ENCODE measurements at places on chromosomes 1 and 21.

DNA sequence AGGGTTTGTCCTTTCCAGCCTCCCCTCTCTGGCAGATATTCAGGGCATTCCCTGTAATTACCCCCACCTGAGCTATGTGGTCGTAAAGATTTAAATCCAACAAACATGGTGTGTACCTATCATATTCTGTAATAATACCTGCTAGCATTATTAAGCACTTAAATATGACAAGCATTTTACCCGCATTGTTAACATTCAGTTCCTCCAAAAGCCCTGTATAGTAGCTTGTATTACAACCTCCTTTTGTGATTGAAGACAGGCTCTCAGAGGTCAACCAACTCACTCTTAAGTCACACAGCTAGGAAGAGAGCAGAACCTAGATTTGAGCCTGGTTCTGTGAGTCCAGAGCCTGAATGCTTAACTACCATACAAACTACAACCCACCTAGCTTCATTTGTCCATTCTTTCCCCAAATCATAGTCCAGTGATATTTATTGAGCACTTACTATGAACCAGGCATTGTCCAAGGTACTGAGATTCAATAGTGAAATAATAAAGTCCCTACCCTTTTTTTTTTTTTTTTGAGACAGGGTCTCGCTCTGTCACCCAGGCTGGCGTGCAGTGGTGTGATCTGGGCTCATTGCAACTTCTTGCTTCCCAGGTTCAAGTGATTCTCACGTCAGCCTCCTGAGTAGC lies 13.8 kb upstream of the KDM4A start:
- no peak for DNase-seq

DNA sequence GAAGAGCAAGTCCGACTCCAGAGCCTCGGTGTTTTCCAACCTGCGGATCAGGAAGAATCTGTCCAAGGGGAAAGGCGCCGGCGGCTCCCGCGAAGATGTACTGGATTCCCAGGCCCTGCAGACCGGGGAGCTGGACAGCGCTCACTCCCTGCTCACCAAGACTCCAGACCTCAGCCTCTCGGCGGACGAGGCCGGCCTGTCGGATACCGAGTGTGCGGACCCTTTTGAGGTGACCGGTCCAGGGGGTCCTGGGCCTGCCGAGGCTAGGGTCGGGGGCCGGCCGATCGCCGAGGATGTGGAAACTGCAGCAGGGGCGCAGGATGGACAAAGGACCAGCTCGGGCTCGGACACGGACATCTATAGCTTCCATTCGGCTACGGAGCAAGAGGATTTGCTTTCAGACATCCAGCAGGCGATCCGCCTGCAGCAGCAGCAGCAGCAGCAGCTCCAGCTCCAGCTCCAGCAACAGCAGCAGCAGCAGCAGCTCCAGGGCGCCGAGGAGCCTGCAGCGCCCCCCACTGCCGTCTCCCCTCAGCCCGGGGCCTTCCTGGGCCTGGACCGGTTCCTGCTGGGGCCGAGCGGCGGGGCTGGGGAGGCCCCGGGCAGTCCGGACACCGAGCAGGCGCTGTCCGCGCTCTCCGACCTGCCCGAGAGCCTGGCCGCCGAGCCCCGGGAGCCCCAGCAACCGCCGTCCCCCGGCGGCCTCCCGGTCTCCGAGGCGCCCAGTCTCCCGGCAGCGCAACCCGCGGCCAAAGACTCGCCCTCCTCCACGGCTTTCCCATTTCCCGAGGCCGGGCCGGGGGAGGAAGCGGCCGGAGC lies 827 bp downstream of the FMN2 start:
- no peak for DNase-seq

DNA sequence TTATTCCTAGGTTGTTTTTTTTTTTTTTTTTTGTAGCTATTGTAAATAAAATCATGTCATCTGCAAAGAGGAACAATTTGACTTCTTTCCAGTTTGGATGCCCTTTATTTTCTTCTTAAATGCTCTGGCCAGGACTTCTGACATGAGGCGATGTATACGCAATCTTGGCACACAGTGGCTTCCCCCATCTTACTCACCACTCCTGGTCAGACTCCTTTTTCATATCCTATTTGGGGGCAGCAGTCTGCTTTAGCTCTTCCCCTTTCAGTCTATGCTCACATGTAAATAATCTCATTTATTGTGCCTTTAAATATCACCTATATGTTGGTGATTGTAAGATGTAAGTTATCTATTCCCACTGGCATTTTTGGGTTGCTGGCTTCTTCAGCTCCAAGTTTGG lies 56.1 kb downstream of the SLAMF6 start:
- no peak for DNase-seq

DNA sequence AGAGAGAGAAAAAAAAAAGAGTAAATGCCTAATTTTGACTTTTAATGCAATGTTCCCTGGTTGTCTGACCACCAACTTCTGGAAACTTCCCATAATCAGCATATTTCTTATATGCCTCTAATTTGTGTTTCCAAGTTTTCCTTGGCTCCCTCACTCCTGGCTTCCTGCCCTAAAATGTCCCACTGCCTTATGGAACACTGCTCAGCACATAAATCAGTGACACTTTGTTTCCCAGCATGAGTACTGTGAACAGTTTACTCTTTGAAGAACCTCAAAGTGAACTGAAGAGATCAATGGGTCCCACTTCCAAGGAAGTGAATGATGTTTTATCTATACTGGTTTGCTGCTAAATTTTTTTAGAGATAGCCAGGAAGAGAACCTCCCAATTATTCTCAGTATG lies 271.3 kb upstream of the PRMT6 start:
- DNase-seq, result no peak

DNA sequence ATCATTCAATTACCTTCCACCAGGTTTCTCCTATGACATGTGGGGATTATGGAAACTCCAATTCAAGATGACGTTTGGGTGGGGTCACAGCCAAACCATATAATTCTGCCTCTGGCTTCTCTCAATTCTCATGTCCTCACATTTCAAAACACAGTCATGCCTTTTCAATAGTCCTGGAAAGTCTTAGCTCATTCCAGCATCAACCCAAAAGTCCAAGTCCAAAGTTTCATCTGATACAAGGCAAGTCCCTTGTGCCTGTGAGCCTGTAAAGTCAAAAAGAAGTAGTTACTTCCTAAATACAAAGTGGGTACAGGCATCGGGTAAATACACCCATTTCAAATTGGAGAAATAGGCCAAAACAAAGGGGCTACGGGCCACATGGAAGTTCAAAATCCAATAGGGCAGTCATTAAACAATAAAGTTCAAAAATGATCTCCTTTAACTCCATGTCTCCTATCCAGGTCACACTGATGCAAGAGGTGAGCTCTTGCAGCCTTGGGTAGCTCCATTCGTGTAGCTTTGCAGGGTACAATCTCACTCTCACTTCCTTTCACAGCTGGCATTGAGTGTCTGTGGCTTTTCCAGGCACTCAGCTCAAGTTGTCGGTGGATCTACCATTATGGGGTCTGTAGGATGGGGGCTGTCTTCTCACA lies 112.9 kb downstream of the FCRL5 start:
- DNase-seq, result no peak

DNA sequence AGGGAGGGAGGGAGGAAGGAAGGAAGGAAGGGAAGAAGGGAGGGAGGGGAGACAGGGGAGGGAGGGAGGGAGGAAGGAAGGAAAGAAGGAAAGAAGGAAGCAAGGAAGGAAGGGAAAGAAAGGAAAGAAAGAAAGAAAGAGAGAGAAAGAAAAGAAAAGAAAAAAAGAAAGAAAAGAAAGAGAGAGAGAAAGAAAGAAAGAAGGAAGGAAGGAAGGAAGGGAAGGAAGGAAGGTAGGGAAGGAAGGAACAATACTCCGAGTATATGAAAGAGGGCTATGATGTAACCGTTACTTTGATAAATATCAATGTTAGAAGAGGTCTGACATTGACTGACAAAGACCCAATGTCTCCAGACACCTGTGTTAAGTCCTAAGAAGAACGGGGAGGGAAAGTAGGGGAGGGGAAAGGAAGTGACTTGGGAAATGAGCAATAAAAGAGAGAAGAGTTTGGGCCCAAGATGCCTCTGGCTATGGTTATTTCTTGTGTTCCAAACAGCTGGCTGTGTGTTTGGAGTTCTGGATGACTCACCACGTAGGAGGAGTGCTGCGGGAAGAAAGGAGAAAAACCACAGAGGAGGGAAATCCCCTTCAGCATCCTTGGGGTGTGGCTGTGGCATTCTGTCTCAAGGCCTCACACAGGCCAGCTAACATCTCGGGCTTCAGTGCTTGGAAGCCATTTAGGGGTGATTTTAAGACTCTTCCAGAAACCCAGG lies 37.0 kb upstream of the RXRG start:
- DNase-seq, result no peak

- DNase-seq, result no peak
Observed at GRCh38 chr1:25611843-25612242, 4.7 kb upstream of the MAN1C1 start.

- DNase-seq, result no peak
Observed at GRCh38 chr1:168085401-168085872, 51.3 kb downstream of the GPR161 start.

DNA sequence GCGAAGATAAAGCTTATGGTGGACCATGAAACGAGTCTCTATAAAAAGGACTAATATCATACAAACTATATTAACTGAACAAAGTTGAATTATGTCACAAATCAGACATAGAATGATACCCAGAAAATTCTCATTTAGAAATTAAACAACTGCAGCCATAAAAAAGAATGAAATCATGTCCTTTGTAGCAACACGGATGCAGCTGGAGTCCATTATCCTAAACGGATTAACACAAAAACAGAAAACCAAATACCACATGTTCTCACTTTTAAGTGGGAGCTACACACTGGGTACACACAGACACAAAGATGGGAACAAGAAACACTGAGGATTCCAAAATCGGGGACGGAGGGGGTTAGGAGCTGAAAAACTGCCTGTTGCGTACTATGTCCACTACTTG lies 11.5 kb downstream of the COP1 start:
- no peak for DNase-seq

Data from activated gamma-delta T cell treated with Interleukin-2 at 50 U/mL for 16 hours (primary cell).